Activated CD4-positive, alpha-beta memory T cell treated with anti-CD3 and anti-CD28 coated beads, Interleukin-2, amount 10 ng/mL, durations not matched to agents 7 days and 5 days (primary cell): ENCODE measurements at places on chromosomes 12 and 14.

- no peak for DNase-seq
Measured at GRCh38 chr14:103185051-103186029, 62.1 kb downstream of the TNFAIP2 start.

- DNase-seq: no peak
Measured at GRCh38 chr12:119802472-119802871, 74.6 kb downstream of the CIT start.

DNA sequence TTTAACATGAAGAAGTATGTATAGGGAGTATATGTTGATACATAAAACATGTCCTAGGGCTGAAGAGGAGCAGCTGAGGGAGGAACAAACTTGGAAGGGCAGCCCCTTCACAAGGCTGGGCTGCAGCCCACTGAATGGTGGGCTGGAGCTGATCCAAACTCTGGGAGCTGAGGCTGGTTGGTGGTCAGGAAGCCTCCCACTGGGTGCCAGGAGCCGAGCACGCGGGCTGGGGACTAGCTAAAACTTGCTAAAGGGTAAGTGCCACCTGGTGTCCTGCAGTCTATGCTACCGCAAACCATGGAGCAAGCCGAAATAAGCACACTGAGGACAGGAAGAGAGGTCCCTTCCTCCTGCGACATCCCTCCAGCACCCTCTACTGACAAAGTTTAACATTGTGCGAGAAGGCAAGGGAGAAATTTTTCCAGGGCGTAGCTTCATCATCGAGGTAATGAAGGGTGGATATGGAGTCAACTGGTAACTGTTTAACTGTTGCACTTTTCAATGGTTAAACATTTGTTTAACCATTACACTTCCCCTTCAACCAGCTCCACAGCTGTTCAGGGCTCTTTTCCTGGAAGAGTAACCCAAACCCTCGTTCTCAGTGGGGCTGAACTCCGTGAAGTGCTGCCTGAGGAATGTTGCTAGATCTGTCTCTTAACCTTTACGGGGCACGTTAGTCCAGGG is 42.2 kb downstream of the EGLN3 start:
- DNase-seq: no peak

- DNase-seq: no peak
Measured at GRCh38 chr12:115758877-115759620, 518.4 kb downstream of the MED13L start.

DNA sequence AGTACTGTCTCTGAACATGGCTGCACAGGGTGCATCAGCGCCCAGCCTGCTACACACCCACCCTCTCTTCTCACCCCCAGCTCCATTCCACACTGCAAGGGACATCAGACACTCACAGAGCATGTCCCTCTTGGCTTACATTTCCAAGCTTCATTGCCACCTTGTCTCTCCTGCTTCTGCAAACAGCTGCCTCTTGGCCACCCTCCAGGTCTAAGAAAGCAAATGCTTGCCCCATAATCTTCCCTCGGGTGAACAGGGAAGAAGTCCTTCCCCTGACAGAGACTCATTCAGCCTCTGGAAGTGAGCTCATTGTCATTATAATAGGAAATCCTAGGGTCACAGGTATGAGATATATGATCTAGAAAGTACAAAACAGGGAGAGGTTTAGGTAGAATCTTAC is 505.2 kb downstream of the RMST start:
- DNase-seq: no peak

DNA sequence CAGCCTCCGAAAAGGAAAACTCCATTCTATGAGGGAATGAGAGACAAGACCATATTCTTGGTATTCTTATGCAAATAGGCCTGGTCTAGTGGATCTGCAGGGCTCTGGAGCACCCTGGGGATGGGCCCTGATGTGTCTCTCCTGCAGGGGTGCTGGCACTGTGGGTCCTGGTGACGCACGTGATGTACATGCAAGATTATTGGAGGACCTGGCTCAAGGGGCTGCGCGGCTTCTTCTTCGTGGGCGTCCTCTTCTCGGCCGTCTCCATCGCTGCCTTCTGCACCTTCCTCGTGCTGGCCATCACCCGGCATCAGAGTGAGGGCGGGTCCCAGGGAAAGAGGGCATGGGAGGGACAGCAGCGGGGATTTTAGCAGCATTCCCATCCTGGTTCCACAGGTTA is 5.8 kb downstream of the SLC48A1 start:
- no peak for DNase-seq

GRCh38 chr14:89912667-89913211 is 41.8 kb downstream of the EFCAB11 start:
- no peak for DNase-seq

GRCh38 chr14:71031000-71031399 is 123.7 kb downstream of the PCNX1 start:
- no peak for DNase-seq

- DNase-seq: no peak
Measured at GRCh38 chr14:103206836-103207387, 83.7 kb downstream of the TNFAIP2 start.

GRCh38 chr12:119006746-119007145 is 25.4 kb downstream of the SRRM4 start:
- DNase-seq: no peak

DNA sequence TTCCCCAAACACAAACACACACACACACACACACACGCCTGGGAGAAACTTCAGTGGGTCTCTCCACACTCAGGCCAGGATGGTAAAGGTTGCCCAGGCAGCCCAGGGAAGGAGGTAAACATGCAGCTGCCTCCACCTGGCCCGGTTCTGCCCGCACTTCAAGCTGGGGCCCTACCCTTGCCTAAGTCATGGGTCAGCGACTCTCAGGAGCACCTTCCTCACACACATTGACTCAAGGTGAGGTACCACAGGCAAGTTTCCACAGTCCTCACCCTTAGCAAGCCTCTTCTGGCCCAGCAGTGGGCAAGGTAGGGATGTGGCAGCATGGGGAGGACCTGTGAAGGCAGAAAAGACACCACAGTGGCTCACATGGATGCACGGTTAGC is 14.1 kb upstream of the FAIM2 start:
- DNase-seq: no peak

GRCh38 chr14:63394841-63395240 is 76.1 kb upstream of the GPHB5 start:
- DNase-seq: no peak

DNA sequence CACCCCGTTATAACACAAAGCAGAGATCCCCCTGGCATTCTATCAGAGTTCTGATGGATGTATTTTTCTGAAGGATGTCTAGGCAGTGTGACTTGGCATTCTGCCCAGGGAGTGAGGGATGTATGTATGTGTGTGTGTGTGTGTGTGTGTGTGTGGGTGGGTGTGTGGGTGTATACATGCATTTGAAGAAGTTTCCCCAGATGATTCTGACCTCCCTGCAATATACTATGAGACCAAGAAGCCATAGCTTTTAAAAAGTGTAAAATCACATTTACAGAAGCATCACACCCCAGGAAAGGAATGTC is 59.7 kb upstream of the NAP1L1 start:
- no peak for DNase-seq

DNA sequence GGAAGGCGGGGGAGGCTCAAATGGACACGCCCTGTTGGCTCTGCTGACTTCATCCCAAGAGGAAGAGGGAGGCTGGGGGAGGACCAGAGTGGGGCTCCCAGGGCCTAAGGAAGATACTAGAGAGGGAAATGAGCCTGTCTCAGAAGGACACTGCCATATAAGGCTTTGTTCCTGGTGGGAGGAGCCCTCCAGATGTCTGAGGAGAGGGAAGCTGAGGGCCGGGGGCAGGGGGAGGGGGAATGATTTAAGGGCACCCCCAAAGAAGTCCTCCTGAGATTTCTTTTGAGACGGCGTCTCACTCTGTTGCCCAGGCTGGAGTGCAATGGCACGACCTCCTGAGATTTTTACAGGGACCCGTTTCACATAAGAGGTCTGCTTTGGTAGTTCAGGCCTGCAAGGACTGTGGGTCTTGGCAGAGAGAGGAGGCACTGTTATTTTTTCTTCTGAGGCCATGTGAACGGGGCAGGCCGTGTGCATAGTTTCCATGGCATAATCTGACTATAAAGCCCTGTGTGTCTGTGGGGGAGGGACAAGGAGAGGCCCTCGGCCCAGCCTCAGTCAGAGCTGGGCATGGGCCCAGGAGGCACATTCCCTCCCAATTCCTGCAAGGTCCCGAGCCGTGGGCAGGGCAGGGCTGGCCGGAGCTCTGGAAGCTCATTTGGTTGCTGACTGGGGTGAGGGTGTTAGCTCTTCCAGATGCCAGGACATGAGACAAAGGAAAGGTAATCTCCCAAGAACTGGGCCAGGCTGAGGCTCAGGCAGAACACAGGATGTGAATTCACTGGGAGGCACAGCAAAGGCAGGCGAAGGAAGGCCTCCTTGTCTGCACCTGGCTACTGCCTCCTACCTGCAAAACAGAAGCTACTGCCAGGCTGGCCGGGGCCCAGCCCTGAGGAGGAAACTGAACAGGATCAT is 22.2 kb upstream of the PLEKHG3 start:
- DNase-seq: no peak

DNA sequence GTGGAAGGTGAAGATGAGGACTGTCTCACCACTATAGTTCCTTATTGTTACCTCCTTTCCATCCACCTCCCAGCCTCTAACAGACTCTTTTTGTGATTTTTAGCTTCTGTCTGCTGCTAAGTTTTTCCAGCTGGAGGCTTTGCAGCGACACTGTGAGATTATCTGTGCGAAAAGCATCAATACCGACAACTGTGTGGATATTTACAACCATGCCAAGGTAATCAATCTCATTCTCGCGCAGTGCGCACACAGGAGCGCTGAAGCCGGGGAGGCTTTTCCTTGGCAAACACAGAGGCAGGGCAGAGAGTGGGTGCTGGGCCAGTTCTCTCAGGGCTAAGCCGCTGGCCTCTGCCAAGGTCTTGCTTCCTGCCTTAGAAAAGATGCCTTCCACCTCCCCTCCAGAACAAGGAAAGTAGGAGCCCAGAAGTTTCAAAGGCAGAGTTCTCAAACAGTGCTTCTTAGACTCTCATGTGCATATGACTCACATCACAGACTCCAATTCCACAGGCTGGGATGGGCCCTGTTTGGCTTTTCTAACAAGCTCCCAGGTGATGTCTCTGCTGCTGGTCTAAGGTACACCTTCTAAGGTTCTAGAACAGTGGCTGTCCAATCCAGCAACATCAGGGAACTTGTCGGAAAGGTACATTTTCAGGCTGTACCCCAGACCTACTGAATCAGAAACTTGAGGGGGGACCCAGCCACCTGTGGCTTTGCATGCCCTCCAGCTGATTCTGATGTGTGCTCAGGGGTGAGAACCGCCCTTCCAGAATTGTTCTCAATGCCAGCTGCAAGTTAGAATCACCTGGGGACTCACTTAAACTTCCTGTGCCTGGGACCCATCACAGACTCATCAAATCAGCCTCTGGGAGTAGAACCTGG is 33.8 kb upstream of the PWP1 start:
- no peak for DNase-seq

GRCh38 chr14:51228890-51229289 is 11.2 kb upstream of the TMX1 start:
- DNase-seq: no peak

DNA sequence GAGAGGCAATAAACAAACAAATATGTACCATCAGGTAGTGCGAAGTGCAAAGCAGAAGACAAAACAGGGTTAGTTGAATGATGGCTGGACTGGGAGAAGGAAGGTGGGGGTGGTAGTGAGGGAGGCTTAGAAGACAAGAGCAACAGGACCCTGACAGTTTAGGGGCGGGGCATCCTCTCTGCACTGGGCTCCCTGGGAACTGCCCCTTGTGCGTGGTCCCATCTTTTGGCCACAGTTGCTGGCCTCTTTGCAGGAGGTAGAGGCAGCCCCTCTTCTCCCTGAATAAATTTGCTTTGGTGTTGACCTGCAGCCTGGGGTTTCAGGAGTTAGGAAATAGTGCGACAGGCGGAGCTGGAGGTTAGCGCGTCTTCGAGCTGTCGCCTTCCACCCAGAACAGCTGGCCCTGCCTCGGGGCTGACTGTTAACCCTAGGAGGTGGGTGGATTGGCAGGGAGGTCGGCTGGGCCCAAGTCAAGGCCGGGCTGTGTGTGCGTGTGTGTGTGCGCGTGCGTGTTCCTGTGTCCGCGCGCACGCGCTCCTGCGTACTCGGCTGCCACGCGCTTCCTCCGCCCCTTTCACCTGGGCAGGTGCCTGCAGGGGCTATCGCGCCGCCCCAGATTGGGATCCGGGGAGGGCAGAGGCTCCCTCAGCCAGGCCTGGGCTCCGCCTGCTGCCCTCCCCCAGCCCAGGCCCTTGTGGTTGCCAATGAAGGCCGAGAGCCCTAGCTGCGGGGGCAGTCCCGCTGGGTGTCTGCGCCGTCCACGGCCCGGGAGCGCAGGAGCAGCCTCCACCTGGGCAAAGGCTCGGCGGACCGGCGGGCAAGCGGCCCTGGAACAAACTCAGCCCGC is 180.8 kb downstream of the ADCK1 start:
- no peak for DNase-seq

- no peak for DNase-seq
Measured at GRCh38 chr12:43988838-43989560, 153.1 kb downstream of the TMEM117 start.

DNA sequence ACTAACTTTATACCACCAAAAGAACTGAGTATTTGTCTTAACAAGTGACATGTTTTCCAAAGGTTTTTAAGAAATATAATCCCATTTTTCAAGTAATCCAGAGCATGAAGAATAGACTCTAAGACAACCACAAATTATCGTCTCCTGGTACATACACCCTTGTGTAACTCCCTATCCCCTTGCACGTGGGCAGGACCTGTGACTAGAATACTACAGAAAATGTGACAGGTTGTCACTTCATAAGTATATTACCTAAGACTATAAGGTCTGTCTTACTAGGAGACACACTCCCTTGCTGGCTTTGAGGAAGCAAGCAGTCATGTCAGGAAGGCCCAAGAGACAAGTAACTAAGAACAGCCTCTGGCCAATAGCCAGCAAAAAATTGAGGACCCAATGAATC is 8.3 kb upstream of the TTC5 start:
- DNase-seq: no peak

GRCh38 chr14:24978862-24979724 is 70.9 kb downstream of the STXBP6 start:
- DNase-seq: no peak

DNA sequence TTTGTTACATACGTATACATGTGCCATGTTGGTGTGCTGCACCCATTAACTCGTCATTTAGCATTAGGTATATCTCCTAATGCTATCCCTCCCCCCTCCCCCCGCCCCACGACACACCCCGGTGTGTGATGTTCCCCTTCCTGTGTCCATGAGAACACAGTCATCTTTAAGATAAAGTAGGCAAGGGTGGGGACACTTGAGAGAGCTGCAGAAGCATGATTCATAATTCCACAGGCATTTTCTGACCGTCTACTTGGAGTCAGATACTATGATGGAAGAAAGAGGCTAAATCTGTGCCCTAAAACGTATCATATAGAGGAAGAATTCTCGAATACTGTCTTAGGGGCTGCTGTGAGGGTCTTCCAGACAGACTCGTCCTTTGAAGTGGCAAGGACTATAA is 145.9 kb upstream of the VASH1 start:
- DNase-seq: no peak
